ENCODE measurements at places on chromosomes 16 and 17.

DNA sequence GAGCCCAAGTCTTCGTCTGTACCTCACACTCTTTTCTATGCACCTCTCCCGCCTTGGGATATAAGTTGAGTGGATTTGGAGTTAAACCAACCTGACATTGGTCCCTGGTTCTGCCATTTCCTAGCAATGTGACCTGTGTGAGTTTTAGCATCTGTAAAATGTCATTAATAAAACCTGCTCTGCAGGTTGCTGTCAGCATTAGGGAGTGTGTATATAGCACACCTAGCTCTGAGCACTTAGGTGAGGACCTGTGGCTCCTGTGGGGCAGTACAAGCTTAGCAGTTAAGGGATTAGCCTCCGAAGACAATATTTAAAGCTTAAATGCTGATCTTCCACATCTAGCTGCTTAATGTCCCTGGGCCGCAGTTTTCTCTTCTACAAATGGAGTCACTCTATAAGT lies 248.0 kb downstream of the TMEM114 start:
- DNase-seq, result no peak

DNA sequence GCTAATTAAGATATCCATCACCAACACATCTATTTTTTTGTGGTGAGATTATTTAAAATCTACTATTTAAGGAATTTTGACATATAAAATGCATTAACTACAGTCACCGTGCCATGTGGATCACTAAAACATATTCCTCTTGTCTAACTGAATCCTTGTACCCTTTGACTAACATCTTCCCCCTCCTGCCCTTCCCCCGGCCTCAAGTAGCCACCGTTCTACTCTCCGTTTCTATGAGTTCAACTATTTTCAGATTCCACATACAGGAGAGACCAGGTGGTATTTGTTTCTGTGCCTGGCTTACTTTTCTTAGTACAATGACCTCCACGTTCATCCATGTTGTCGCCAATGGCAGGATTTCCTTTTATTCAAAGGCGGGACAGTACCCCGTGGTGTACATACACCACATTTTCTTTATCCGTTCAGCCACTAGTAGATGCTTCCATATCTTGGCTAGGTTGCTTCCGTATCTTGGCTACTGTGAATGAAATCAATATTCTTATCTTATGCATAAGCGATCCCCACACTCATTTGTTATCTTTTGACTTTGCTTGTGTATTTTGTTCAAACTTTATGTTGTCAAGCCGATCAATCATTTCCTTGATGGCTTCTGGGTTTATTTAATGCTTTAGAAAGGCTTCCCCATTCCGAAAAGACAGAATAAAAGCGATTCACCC lies 134.7 kb downstream of the KCNJ12 start:
- DNase-seq, result no peak

- peak; percentile 20 for DNase-seq
Measured at GRCh38 chr17:83180996-83181481, 101.6 kb downstream of the METRNL start.

- no peak for DNase-seq
Measured at GRCh38 chr17:2874189-2874686, 78.0 kb downstream of the RAP1GAP2 start.

GRCh38 chr17:41338961-41339485 lies 11.6 kb downstream of the KRT33A start:
- DNase-seq, result peak; percentile 32

DNA sequence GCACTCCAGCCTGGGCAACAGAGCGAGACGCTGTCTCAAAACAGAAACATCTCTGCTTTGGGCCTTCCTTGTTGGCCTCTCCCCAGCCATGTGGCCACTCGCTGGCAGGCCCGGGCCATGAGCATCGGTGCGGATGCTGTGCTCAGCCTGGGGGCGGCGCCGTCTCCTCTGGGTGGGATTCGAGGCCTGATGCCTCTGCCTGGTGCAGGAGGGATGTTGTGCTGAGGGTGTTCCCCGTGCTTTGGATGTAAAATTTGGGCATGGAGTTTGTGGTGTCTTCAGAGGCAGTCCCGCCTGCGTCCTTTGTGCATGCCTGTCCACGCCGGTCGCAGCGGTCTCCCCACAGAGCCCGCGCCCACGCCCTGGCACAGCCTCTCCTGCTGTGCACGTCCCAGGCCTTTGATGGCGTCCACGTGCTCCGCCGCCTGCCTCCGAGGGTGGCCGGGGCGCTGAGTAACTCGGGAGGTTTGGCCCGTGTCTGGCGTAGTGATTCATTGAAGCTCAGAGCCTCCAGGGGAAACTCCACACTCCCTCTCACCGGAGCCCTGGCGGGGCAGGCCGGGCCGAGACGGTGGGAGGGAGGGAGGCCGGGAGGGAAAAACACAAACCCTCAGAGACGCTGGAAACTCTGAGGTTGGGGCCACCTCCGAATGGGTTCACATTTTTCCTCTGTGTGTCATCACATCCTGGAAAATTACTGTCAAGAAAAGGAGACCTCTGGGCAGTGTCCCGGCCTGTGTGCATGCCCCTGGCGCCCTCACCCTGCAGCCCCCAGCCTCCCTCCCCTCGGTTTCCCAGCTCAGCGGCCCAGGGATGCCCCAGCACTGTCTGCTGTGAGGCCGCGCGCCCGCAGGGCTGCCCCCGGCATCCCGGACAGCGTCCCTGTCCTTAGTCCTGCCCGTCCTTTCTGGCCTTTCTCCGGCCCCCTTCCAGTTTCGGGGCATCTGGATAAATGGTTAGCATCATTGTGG lies 19.0 kb downstream of the CENPX start:
- DNase-seq, result no peak

GRCh38 chr16:75679366-75679765 lies 2.6 kb upstream of the CPHXL2 start:
- no peak for DNase-seq

- no peak for DNase-seq
Measured at GRCh38 chr16:49499869-49500610, 126.4 kb downstream of the C16orf78 start.

All from activated CD8-positive, alpha-beta T cell treated with anti-CD3 and anti-CD28 coated beads, Interleukin-2, amount 10 ng/mL, durations not matched to agents 7 days and 5 days (primary cell).